ENCODE measurements at places on chromosomes 3 and 15. TPM values are rescaled to one million over a fixed set of nuclear protein-coding genes. Genes with fewer than 3 reads are reported as not detected.

The PPIB gene
- total RNA-seq: 395 TPM

The ELL3 gene
- 2.5 TPM for total RNA-seq

The DPPA2 gene
- not detected for total RNA-seq

The TM4SF4 gene
- not detected for total RNA-seq

The MNS1 gene
- total RNA-seq: 2.1 TPM

The ZDHHC19 gene
- 0.97 TPM for total RNA-seq

The FSD2 gene
- total RNA-seq: not detected

The CTXND1 gene
- not detected for total RNA-seq

DNA sequence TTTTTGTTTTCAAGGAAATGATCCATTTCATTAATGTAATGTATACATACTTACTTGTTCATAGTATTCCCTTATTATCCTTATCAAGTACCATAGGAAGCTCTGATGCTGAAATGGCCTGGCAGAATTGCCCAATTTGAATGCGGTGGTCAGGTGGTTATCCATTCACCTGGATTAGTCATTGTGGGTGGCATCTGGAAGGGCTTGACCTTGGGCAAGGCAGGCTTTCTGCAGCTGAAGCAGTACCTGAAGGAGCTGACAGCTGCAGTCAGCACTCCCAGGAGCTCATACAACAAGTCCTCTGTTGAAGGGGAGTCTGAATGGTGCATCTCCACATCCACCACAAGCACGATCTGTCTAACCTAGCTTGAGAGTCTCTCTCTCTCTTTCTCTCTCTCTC, 12.2 kb upstream of the IQCF5 start:
- no peak for DNase-seq

GRCh38 chr3:94009608-94010007, 18.8 kb downstream of the STX19 start:
- no peak for DNase-seq

DNA sequence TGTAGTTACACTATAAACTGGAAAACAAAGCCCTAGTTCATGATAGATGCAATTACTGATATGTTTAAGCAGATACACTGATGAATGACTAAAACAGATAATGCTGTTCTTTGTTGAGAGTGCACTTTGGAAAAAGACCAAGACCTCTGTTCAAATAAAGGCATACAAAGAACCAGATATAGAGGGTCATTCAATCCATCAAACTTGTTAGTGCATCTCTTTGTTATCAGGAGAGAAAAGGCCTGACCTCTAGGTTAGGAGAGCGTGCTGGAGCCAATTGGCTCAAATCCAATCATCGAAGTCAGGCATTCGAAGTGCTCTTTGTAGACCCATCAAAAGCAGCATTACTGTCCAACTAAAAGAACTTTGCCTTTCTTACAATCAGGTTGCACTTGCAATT, 124.2 kb downstream of the TFG start:
- DNase-seq: no peak

- DNase-seq: no peak
These were observed 58.0 kb downstream of the GABRG3 start for GRCh38 chr15:27028858-27029477.

DNA sequence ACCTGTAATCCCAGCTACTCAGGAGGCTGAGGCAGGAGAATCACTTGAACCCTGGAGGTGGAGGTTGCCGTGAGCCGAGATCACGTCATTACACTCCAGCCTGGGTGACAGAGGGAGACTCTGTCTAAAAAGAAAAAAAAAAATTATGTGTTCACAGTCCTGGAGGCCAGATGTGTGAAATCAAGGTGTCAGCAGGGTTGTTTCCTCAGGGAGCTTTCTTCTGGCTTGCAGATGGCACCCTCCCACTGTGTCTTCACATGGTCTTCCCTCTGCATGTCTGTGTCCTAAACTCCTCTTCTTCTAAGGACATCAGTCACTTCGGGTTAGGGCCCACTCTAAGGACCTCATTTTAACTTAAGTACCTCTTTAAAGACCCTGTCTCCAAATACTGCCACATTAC, 56.1 kb upstream of the UBE2E1 start:
- no peak for DNase-seq

DNA sequence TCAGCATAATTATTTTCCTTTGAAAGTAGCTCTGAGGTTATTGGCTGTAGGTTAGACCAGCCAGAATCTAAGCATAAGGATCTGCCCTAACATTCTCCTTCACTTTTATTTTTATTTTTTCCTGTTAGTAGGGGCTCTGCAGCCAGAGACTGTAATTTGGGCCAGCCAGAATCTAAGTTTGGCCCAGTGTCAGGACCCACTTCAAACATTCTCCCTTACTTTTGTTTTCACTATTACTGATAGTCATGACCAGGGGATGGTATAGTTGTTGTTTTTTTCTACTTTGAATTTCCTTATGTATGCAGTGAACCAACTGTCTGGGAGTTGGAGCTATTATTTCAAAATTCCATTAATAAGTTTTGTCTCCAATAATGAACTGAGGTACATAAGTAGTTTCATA, 121.0 kb upstream of the MBNL1 start:
- DNase-seq: no peak

- DNase-seq: no peak
These were observed 647.8 kb upstream of the CCDC54 start for GRCh38 chr3:106729481-106729880.

DNA sequence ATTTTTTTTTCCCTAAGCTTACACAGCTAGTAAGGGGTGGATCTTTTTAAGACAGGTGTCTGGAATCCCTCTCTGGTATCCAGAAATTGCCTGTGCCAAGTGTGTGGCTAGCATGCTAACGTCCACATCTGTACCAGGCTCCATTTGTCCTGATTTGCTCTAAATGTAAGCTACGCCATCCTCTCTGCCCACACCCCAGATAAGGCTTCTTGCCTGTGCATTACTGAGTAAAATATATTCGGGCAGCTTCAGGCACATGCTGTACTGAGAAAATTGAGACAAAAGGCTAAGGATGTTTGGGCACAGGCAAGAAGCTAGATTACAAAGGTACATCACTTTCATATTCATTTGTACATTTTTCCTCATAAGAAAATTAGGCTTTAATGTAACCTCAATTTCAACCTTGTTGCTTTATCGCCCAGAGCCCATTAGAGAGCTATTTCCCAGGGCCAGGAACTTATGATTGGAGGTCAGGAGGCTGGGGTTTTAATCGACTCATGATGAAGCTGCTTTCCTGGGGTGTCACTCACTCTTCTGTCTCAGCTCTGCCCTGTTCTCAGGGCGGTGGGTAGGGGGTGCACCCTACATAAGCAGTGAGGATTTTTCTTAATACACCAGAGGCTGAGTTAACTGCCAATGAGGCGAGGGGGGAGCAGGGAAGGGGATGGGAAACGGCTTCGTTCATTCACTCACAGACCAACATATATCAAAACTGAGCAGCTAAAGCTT, 106.3 kb downstream of the RORA start:
- DNase-seq: no peak

DNA sequence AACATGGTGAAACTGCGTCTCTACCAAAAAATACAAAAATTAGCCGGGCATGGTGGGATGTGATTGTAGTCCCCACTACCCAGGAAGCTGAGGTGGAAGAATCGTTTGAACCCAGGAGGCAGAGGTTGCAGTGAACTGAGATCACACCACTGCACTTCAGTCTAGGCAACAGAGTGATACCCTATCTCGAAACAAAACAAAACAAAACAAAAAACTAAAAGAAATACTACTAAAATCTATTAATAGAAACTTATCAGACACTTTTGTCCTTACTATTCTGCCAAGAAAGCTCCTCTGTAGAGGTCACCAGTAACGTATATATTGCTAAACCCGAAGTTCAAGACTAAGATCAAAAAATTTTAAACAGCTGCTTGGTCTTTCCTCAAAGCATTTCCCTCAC, 67.1 kb downstream of the SMARCC1 start:
- DNase-seq: no peak

DNA sequence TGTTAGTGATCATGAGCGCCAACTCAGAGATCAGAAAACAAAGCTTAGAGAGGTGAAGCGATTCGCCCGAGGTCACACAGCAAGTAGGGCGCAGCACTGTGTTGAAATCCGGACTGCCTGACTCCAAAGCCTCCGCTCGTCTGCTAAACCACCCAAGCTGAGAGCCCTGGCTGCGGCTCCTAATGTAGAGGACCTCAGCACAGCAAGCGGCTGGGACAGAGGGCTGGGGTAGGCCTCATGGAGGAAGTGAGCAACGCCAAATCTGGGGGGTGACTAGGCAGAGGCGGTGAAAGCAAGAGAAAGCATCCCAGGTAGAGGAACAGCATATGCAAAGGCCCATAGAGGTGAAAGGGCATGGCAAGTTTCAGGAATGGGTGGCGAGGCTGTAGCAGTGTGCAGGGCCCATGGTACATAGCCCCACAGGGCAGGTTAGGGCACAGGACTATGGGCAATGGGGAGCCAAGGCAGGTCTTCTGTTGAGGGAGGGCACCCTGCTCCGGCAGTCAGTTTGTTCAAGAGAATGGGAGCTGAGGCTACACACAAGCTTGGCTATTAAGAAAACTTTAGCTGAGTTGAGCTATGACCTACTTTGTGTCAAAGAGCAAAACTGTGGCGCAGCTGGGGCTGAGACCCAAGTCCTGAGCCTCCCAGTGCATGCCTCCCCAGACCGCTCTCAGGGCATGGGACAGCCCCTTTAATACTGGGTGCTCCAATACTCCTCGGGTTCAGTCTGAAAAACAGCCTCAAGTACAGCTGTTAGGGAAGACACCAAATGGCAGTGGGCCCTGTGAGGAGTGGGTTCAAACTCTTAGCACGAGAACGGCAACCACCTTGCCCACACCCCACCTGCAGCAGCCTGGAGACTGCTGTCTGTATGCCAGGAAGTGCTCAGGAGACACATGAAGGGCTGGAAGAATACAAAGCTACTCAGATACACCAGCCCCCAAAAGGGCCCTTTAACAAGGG, 988 bp upstream of the CFAP92 start:
- no peak for DNase-seq
